Cortex of kidney (tissue), 1 donor: ENCODE measurements at places on chromosomes 3 and 15.

- no peak for DNase-seq
Observed at GRCh38 chr3:167694121-167694520, 40.4 kb upstream of the WDR49 start.

DNA sequence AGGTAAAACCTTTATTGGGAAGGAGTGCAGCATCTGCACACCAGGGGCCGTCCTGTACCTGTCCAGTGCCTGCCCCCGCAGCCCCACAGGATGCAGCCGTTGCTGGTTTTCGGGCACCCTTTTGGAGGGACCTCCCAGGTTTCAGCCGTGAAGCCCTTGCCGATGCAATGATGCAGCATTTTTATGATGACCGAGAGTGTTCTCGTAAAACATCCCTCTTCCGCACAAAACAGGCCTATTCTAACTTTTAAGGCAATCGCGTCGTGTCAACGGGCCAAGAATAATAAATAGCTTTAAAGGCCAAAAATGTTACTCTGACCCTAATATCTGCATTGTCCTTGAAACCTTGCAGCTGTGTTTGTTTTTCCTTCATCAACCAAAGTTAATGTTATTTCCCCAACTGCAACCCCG is 126.1 kb downstream of the LRRK1 start:
- no peak for DNase-seq

DNA sequence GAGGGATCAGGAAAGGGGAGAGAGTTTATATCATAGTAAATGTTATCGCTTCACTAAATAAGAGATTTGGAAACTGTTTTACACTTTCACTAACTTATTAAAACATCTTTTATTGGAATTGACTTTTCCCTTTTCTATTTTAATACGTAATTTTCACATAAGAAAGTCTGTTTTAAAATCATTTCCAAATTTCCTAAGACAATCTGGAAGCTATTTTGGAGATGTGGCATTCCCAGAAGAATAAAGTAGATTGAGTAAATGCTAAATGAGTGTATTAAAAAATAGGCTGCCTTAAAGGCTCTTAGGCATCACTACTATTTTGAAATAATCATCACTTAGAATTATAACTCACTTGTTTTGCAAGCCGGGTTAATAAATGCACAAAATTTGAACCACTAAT is 763.5 kb downstream of the EDEM1 start:
- DNase-seq, result no peak

GRCh38 chr15:31487811-31488436 is 161.3 kb downstream of the KLF13 start:
- DNase-seq, result no peak

DNA sequence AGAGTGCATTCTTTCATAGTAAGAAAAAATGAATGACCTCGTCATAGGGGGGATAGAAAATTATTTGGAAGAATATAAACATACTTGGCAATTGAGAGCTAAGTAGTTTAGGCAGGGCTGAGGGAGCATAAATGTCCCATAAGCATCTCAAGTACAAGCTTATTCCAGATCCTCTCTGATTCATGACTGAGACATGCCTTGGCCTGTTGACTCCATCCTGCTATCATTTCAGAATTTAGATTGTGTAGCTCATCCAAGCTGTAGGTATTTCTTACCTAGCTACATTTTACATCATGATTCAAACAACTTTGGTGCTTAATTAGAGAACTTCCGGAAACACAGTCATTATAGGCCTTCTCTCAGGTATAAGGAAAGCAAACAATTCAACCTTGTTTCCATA is 12.3 kb downstream of the POGLUT1 start:
- no peak for DNase-seq

DNA sequence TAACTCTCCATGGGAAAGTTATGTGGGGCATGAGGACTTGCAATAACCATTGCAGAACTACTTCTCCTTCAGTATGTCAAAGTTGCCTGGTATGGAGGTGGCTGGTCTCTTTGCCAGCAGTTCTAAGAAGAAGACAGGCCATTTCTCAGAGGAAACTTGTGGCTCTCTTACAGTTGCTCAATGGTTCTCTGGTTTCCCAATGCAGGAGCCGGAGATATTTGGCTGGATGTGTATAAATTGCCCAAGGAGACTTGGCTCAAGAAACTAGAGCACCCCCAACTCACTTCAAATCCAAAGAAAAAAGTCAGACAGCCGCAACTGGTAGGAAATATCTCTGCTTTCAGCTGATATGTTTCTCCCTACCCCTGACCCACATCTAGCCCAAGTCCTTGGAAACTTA is 24.2 kb downstream of the WDR93 start:
- DNase-seq, result no peak

DNA sequence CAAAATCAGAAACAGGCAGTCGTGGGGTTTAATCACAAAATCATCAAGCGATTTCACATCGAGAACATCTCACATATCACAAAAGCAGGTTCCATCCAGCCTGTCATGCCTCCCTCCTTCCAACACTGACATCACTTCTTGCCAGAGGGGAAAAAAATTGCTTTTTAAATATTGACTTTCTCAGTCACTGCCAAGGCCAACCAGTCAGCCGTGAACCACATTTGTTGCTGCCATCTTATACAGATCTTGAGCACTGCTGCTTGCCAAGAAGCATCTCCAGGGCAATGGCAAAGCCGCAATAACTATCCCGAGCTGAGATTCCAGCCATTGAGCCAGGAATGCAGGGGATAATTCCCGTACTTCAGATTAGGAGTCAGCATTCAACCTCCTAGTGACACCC is 174.6 kb downstream of the ANXA2 start:
- no peak for DNase-seq

DNA sequence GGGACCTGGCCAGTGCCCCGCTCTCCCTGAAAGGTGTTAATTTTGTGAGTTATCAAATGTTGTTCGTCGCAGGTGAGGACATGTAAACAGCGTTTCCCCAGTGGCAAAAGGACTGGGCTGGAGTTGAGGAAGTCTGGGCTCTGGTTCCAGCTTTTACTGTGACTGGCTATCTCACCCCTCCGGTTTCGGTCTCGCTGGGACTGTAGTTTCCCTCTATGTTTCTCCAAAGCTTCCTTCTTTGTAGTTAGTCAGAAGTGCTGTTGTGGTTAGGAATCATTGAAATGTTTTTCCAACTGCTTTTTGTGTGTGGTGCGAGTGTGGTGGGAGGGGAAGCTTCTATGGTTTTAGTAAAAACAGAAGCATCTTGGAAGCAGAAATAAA is 990 bp upstream of the CLDN1 start:
- no peak for DNase-seq

DNA sequence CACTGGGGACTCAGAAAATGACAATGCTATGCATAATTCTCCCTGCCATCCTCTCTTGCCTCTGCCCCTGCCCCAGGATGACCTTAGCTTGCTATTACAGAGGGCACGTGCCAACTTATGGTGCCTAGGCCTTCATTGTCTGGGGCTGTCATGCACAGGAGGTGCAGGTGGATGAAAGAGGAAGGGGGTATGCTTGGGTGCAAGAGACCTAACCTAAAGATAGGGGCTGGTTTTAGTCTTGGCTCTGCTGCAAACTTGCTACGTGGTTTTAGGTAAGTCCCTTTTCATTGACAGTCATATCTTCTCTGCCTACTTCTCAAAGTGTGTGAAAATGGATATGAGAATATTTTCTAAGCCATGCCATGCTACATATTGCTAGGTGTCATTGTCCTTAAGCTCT is 161.3 kb downstream of the EPHB1 start:
- no peak for DNase-seq

DNA sequence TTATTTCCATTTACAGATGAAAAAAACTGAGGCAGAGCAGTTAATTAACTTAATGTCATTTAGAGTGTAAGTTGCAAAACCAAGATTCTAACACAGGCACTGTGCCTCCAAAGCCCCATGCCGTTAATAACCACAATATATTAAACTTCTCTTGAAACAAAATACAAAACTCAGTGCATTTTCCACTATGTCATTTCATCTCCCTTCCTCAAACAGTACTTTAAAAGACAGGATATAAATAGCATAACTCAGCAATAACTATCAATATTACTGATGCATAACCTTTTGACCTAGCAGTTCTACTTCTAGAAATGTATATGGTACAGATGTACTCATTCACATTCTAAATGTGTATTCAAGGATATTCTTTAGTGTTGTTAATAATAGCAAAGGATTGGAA is 5.1 kb upstream of the TASOR start:
- DNase-seq, result no peak

DNA sequence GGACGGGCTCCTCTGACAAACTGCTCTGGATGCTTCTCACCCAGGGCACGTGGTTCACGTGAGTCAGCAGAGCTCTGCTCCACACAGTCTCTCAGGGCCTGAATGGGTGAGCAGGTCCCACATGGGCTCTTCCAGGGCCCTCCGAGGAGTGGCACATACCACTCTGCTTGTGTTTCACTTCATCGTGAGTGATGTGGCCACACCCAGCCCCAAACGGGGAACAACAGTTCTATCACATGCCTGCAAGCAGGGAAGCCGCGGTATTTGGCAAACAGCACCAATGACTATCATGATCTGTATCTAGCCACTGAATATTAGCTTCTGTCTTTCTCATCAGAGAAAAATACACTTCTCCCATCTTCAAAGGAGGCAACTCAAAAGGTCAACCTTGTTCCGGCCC is 352.8 kb downstream of the GABRG3 start:
- DNase-seq, result no peak

- DNase-seq, result no peak
Observed at GRCh38 chr3:4506559-4507023, 13.4 kb downstream of the ITPR1 start.

GRCh38 chr15:57090496-57090859 is 172.0 kb downstream of the TCF12 start:
- DNase-seq, result no peak

- no peak for DNase-seq
Observed at GRCh38 chr3:65005486-65005885, 317.7 kb upstream of the ADAMTS9 start.

GRCh38 chr3:180176059-180176458 is 139.3 kb upstream of the PEX5L start:
- DNase-seq, result no peak

- DNase-seq, result no peak
Observed at GRCh38 chr15:84983711-84984110, 2.1 kb downstream of the PDE8A start.

DNA sequence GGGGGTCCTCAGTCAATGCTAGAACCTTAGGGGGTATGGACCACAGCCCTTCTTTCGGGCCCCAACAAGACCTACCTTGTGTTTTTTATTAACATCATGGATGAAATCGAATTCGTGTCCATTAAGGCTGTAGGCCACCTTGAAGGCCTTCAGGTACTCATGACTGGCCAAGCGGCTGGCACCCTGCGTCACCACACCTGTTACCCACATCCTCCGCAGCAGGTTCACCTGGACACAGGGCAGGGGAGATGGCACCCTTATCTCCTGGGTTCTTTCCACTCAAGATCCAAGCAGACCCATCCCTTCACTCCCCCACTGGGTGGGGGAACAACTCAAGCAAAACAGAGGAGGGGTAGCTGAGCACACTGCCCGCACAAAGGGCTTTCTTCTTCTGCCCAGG is 6.6 kb downstream of the MFGE8 start:
- no peak for DNase-seq

DNA sequence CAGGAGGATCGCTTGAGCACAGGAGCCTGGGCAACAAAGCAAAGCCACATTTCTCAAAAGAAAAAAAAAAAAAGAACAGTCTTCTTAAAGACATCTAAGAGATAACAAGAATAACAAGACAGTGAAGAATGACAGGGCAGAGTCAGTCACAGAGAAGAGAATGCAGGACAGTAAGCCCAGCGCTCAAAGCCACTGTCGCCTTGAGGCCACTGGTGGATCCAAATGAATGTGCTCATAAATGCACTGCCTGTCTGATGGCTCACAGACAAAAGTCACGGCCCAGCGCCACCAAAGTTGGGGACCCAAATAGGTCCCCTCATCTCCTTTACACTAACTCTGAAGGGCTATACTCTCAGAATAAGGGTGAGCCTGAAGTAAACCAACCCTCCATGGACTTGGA is 52.3 kb downstream of the FAM174B start:
- no peak for DNase-seq

- DNase-seq, result no peak
Observed at GRCh38 chr15:90322538-90322937, 29.5 kb upstream of the ZNF774 start.

DNA sequence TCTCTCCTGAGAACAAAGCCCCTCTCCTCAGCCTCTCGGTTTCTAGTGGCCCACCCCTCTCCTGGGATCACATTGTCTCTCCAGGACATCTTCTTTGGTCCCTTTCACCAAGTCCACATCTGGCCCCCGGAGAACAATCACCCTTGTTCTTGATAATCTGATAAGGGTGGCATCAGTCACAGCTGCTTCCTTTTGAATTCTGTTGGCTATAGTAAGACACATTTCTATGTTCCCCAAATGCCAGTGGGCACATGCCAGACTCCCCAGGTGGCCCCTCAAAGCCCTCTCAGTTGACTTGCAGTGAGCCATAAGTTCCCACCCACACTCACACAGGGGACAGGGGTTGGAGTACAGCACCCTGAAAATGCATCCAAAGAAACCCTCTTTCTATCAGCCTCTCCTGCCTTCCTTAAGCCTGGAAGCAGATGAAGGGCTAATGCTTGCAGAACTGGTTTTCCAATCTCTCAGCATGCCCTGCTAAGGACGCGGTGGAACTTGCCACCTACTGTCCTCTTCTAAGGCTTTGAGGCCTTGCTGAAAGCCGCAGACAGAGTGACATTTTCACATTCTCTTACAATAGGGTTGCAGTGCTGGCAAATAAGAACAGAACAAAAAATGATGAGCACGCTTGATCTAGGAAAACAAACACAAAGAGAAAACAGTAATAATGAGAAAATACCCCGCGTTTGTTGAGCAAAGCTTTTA is 101.3 kb upstream of the SLCO3A1 start:
- no peak for DNase-seq

- DNase-seq, result no peak
Observed at GRCh38 chr3:183299976-183300375, 46.9 kb downstream of the B3GNT5 start.

DNA sequence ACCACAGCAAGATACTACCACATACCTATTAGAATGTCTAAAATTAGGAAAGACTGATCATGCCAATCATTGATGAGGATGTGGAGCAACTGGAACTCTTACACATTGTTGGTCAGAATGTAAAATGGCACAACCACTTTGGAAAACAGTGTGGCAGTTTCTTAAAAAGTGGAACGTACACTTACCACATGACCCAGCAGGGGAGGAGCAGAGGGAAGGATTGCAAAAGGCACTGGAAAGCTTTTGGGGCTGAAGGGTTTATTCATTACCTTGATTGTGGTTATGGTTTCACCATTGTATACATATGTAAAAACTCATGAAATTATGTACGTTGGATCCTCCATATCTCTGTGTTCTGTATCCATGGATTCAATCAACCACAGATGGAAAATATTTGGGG is 3.3 kb upstream of the EHD4 start:
- DNase-seq, result no peak
